AG10803 (cell line): ENCODE measurements at places on chromosomes 3 and 15.

- no peak for DNase-seq
These were observed 187.2 kb downstream of the CACNA2D3 start for GRCh38 chr3:54309601-54310000.

- DNase-seq: no peak
These were observed 193.4 kb downstream of the ZNF621 start for GRCh38 chr3:40718209-40718608.

DNA sequence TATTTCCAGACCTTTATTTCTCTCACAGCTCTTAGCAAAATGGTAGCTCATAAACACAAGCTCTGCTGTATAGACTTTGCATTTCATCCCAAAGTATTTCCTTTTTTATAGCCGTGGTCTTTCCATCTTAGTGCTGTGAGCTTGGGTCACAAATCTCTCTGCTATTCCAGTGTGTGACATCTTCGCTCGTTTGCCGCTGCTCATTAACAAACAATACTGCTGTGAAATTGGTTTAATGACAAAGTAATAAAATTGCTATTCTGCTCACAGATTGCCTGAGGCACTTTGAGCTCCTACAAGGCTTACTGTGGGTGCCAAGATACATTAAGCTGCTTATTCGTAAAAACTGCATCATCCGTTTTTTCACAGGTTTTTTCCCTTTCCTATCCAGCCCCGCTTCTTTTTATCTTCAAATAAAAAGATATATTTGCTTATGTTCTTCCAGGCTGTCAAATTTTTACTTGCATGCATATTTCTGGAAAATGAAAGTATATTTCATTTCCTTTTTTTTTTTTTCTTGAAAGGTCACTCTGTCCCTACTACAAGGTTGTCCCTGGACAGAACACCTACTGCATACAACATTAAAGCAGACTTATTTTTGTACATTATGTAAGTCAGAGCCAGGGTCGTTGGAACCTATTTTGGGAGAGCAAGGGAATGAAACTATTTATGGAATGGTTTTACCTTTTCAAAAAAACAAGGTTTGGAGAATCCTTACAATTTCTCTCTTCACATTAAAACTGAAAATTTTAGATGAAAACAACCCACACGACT lies 174.5 kb downstream of the MEIS2 start:
- no peak for DNase-seq

- DNase-seq: no peak
These were observed at the start of gene CD96 for GRCh38 chr3:111541911-111542483. TSS of gene CD96 (plus strand) at chr3:111542197. CDS start at chr3:111542249, 52 bp downstream.
